ENCODE measurements at places on chromosomes 4 and X.
A peak's percentile ranks its signal among the peaks of the same experiment; 100 is the strongest.

GRCh38 chr4:69876071-69876470, 16.1 kb upstream of the SULT1E1 start:
- DNase-seq = no peak

- no peak for DNase-seq
These were observed 118.6 kb downstream of the COL4A5 start for GRCh38 chrX:108558217-108558616.

GRCh38 chr4:73434311-73434710, 1.7 kb upstream of the AFP start:
- peak; percentile 20 for DNase-seq

GRCh38 chr4:1792832-1793495, at the start of gene FGFR3:
FGFR3 (plus strand) TSS chr4:1793293; CDS start chr4:1793935, 642 bp downstream.
- no peak for DNase-seq

DNA sequence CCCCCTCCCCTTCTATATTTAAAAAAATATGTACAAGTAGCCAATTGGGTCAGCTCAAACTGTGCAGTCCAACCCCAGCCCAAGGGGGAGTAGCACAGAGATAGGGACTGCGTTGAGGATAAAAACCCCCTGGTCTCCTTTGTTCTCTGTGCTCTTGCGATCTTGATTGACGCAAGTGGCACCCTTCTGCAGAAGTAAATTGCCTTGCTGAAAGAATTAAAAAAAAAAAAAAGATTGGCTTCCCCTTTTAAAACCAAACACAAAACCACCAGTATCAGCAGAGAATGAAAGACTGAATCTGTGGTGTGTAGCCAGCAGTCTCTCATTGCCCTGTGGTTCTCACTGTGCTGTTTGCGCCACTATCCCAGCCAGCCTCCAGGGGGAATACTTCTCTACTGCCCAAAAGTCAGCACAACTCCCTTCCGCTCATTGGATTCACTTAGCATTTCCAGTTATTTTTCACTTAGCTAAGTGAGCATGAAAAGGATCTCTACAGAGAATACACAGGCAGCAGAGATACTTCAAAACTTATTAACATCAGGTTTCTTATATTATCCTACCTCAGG, 29.7 kb downstream of the MANBA start:
- DNase-seq = no peak

DNA sequence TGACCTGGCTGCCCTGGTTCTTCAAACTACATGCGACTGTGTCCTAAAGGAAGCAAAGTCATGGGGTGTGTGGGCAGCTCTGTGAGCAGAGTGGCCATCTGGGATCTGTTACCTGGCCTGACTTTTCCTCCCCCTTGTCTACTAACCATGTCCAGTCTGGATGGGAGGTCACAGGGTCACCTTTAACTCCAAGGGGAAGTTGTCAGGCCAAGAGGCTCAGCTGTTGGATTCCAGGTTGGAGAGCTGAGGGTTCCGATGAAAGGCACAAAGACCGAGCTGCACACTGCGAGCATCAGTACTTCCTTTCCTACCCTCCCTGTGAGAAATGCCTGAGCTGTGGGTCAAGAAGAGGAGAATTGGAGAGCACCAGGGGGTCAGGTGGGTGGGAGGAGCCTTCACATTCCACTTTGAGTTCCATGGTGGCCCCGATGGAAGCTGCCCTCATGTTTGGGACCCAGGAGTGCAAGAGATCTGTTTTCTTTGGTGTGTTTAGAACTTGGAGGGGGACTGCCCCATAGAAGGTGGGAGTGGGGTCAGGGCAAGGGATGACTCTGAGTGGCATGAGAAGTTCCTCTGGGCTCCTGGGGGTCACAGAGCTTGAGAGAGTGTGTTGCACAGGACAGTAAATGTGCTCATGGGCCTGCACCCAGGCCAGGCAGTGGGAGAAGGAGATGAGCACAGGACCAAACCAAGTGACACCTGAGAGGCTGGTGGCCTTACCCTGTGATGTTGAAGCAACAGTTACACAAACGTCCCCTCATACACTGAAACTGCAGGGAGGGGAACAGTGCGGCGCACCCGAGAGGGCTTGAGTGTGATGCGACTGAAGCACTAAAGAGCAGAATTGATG, 36.2 kb downstream of the RGS12 start:
- DNase-seq = no peak

DNA sequence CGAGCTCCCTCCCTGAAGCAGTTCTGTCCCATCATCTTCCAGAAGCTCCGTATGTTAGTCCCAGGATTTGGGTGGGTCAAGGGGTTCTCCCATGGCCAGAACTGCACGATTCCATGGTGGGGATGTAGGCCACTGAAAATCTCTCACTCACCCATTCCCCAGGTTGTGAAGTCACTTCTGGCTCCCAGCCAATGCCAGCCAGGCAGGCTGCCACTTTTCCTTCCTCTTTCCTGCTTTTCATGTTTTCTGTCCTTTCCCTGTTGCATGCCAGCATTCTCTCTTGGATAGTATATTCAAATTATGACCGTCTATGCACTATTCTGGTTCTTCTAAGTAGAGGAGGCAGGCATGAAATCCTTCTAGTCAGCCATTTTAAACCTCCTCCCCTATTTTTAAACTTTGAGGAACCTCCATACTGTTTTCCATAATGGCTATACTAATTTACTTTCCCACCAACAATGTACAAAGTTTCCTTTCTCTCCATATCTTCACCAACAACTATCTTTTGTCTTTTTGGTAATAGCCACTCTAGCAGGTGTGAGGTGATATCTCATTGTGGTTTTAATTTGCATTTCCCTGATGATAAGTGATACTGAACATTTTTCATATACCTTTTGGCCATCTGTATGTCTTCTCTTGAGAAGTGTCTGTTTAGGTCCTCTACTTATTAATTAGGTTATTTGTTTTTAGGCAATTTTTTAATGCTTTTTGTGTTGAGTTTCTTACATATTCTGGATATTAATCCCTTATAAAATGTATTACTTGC, 182.1 kb upstream of the TET2 start:
- no peak for DNase-seq

GRCh38 chrX:87525771-87526229, 8.2 kb downstream of the KLHL4 start:
- no peak for DNase-seq

DNA sequence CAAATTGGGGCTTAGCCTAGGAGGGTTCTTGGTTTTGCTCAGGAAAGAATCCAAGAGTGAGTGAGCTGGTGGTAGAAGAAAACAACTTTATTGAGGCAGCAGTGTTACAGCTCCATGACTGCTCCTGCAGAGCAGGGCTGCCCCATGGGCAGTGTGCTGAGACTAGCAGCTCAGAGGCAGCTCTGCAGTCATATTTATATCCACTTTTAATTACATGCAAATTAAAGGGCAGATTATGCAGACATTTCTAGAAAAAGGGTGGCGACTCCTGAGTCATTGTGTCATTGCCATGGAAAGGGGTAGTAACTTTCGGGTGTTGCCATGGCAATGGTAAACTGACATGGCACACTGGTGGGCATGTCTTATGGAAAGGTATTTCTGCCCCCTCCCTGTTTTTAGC, 202.2 kb downstream of the CLCN4 start:
- no peak for DNase-seq

DNA sequence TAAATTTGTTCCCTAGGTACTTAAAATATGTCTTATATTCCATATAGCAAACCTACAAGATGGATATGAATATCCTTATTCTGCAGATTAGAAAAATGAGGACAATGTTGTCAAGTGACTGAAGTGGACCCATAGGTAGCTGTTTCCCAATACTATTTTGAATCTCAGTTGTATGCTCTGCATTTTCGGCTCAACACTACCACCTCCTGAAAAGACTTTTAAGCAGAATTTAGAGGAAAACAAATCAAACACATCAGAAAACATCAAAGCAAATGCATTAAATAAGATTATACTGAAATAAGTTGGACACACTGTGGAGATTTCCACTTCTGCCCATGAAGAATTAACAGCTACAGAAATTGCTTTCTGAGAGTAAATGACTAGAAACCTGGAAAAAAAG, 488.7 kb downstream of the TRIML1 start:
- no peak for DNase-seq

DNA sequence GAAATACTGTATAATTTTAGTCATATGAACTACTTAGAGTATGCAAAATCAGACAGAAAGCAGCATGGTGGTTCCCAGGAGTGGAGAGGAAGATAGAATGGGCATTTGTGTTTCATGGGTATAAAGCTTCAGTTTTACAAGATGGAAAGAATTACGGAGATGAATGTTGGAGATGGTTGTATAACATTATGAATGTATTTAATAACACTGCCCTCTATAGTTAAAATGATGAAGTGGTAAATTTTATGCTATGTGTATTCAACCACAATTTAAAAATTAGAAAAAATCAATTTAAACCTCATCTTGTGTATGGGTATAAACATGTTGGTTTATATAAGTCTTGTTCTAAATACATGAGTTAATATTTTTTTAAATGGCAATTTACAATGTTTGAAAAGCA, 521.1 kb downstream of the FSTL5 start:
- DNase-seq = no peak

DNA sequence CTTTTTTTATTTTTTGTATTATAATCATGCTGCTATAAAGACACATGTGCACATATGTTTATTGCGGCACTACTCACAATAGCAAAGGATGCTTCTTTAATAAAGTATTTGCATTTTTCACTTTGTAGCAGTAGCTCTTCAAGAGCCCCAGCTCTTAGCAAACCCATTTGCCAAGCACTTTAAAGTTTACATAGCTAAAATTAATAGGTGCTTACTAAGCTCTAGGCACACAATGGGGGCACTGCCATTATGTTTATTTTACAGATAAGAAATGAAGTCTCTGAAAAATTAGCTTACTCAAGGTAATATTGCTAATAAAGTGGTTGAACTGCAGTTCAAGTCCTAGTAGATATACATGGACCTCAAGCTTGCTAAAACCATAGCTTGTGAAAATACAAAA, 230.3 kb upstream of the ARHGAP24 start:
- DNase-seq = no peak

DNA sequence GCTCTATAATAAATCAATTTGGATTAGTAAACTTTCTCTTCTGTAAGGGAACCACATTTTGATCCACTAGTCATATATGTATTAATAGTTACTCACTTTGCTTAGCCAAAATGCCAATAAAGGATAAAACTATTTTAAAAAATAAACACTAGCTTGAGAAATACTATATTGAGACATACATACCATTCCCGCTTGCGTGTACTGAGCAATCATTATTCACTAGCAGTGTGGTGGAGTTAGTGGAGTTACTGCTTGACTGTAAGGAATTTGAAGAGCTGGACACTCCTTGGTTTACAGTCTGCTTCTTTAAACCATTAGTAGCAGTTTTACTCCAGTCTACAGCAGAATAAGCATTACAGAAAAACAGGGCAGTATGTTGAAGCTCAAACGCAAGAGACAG, 10.8 kb upstream of the PHKA2 start:
- DNase-seq = no peak

DNA sequence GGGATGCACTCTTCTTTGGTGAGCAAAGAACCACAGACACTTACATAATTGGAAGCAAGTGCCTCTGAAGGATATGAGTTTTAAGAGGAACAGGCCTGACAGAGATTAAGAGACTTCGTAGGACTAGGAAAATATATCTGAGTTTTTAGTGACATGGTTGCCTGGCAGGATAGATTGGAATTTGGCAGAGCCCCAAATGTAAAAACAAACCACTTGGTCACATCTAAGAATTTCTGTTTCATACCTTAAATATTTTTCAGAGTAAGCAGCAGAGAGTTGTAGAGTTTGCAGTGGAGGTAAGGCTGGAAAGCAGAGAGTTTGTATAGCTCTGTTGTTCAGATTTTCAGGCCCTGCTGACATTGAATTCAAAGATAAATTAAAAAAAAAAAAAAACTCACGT, 150.1 kb upstream of the MAGEB2 start:
- no peak for DNase-seq

DNA sequence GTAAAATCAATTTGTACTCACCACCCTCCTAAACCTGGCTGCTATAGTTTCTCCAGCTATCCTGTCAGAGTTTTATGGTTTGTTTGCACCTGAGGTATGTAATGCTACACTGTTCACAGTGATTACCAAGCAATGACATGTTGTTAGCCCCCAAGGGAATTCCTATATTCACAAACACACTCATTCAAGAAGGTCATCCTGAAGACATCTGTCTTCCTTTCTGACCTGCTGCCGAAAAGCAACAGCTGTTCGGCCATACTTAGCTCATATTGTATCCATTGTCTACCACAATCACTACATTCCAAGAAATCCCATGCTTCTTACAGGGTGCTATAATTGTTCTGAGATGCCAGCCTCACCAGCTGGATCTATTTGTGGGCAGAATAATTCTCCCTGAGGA, 160.1 kb upstream of the GYPA start:
- DNase-seq = no peak

DNA sequence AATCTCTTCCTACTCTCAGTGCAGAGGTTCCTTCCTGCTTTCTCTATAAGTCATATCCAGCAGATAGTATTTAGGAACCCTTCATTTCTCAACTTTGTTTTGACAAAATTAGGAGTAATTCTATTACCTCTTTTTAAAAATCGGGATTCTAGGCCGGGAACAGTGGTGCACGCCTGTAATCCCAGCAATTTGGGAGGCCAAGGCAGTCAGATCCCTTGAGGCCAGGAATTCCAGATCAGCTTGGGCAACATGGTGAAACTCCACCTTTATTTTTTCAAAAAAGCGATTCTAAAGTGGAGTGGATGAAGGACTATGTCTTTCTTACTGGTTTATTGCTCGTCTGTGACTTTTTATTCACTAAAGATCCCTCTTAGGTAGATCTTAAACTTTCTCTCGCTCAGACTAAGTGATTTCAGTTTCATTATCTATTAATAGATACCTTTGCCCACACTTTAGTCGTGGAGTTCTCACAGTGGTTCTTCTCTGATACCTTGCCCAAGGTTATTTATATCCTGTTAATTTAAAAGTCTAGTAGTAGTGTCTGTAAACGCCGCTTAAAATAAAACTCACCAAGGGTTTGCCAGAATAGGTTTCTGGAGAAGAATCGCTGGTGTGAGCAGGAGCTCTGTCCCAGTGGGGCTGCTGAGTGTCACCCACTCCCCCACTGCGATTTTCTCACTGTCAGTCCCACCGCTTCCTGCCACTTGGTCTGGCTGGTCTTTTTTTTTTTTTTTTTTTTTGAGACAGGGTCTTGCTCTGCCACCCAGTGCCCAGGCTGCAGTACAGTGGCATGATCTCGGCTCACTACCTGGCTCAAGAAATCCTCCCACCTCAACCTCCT, 27.0 kb upstream of the TMEM131L start:
- peak; percentile 81 for DNase-seq

GRCh38 chrX:80014141-80014940, at the start of gene TBX22:
TBX22 (plus strand) TSS chrX:80014753; CDS start chrX:80022270, 7,517 bp downstream.
- DNase-seq = no peak

- DNase-seq = no peak
These were observed 6.8 kb upstream of the FGF2 start for GRCh38 chr4:122819708-122820449.

DNA sequence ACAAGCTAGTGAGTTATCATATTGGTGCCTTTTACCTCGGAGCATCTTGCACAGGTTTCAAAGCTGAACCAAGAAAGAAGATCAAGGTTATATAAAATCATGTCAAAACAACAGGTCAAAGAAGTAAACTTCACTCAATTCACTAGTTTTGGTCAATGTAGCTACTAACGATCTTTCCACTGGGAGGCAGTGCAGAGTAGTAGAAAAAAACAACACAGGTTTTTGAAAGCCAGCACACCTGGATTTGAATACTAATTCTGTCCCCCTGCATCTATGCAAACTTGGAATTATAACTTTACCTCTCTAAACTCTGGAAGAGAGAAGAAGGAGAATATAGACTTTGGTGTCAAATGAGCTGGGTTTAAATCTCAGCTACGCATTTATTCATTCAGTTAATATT, 266.1 kb downstream of the GRIA3 start:
- DNase-seq = peak; percentile 4

- no peak for DNase-seq
These were observed 416.0 kb downstream of the PRDM5 start for GRCh38 chr4:120506536-120506935.

GRCh38 chr4:155072417-155072816, 136.0 kb upstream of the NPY2R start:
- no peak for DNase-seq
